ENCODE measurements at places on chromosomes 16 and 17. TPM values are rescaled to one million over a fixed set of nuclear protein-coding genes. Genes with fewer than 3 reads are reported as not detected.

GRCh38 chr17:42133461-42134041, 10.9 kb downstream of the HSPB9 start:
- no peak overlapping the region for H3K4me3 ChIP-seq
- no peaks in the 10 kb centered on the region for H3K27me3 ChIP-seq
- peaks cover 16% of the 10 kb centered on the region for H3K36me3 ChIP-seq
- no peak for DNase-seq

- H3K27me3 ChIP-seq, result no peaks in the 10 kb centered on the region
- no peaks in the 10 kb centered on the region for H3K36me3 ChIP-seq
- no peak overlapping the region for H3K4me3 ChIP-seq
- no peak for DNase-seq
- no peak overlapping the region for H3K27ac ChIP-seq
Measured at GRCh38 chr17:20952183-20952582, 90.6 kb downstream of the USP22 start.

DNA sequence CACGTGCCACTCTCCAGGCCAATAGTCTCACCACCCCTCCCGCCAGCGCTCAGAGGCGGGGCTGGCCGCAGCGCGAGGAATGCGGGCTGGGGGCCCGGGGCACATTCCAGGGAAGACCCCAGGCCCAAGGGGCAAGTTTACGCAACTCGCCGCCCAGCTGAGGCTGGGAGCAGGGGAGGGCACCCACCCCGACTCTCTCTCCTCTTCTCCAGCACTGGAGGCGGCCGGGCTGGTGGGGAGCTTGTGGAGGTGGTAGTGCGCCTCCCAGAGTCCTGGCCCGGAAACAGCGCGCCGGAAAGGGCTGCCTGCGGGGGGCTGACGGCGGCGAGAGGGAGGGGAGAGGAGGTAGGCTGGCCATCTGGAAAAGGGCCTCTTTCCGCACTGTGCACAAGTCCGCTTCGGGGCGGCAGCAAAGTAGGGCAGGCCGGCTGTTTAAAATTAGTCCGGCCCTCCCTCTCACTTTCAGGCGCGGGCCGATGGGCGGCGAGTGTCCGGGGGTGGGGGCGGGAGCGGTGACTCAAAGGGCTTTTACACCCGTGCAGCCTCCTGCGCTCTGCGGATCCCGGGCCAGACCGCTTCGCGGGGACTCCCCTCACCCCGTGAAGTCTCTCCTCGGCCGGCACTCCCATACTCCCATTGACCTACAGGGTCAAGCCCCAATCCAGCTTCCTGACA, 1.1 kb downstream of the FHOD1 start:
- peaks cover 13% of the 10 kb centered on the region for H3K27me3 ChIP-seq
- peaks cover 65% of the 10 kb centered on the region for H3K4me1 ChIP-seq
- peak; percentile 89 for DNase-seq
- peak overlapping the region; percentile 82 for H3K27ac ChIP-seq
- H3K4me3 ChIP-seq, result peak overlapping the region; percentile 44
- H3K36me3 ChIP-seq, result no peaks in the 10 kb centered on the region

The LSM12 gene
- total RNA-seq, result 33.8 TPM

The PRSS8 gene
- not detected for total RNA-seq

- no peak overlapping the region for H3K27ac ChIP-seq
- no peaks in the 10 kb centered on the region for H3K27me3 ChIP-seq
- DNase-seq, result no peak
- H3K36me3 ChIP-seq, result no peaks in the 10 kb centered on the region
Measured at GRCh38 chr16:47705266-47705665, 244.1 kb downstream of the PHKB start.

GRCh38 chr17:5580969-5581368, 3.3 kb downstream of the NLRP1 start:
- H3K4me3 ChIP-seq, result no peak overlapping the region
- peaks cover 14% of the 10 kb centered on the region for H3K4me1 ChIP-seq
- no peaks in the 10 kb centered on the region for H3K27me3 ChIP-seq

DNA sequence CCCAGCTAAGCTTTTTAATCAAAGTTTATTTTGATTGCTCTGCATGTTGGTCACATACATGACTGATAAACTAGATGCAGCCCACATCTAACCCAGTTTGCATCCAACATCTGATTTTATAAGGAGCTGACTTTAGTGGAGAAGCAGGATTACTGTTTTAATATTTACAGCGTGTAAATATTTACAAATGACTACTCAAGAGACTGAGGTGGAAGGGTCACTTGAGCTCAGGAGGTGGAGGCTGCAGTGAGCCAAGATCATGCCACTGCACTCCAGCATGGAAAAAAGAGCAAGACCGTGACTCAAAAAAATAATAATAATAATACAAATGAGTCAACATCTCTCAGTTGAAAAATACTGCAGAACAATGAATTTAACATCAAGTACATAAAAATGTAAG, 50.8 kb downstream of the PARN start:
- no peak for DNase-seq
- no peak overlapping the region for H3K27ac ChIP-seq
- H3K27me3 ChIP-seq, result no peaks in the 10 kb centered on the region
- no peaks in the 10 kb centered on the region for H3K4me1 ChIP-seq

DNA sequence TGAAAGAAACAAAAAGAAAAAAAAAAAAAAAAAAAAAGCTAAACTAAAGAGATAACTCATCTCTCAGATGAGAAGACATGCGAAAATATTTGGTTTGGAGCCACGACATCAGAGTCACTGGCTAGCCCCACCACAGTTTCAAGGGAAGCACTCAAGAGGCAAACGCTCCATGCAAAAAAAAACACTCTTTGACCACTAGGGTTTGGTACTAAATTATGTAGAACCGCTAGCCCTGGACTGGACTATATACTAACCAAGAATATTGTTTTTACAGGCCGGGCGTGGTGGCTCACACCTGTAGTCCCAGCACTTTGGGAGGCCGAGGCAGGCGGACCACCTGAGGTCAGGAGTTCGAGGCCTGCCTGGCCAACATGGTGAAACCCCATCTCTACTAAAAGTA, 37.3 kb downstream of the METTL16 start:
- no peaks in the 10 kb centered on the region for H3K27me3 ChIP-seq
- H3K36me3 ChIP-seq, result peaks cover 4% of the 10 kb centered on the region
- H3K4me3 ChIP-seq, result no peak overlapping the region
- no peak for DNase-seq
- H3K4me1 ChIP-seq, result no peaks in the 10 kb centered on the region

DNA sequence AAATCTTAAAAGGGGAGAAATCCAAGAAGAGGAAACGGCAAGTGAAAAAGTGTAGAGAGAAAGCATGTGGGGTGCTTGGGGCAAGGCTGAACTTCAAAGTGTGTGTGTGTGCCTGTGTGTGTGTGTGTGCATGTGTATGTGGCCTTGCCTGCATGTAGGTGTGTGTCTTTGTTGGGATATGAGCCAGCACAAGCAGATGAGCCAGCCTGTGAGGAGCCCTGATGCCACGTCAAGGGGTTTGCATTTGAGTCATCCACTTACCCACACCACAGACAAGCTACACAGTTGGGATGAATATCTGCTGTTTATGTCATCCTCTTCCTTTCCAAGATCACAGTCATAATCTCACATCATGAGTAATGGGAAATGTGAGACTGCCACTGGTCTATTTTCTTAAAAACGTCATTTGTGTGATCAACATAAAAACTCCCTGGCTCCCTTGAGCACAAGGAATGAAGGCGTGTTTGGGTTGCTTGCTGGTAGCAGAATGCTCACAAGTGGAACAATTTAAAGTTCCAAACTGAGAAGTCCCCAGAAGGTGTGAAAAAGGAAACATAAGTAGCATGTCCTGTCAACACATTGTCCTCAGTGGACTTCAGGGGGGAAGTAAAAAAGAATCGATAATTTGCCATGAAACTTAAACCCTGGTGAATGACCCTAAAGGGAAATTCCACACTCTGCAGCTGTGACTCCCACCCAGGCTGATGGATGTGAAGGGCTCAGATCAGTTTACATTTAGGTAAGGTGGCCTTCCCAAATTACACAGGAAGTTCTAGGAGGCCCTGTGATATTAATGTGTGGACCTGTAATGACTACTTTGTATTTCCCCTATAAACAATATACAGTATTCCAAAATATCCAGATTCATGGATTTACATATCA, 14.7 kb downstream of the KCTD19 start:
- no peaks in the 10 kb centered on the region for H3K4me1 ChIP-seq
- H3K36me3 ChIP-seq, result no peaks in the 10 kb centered on the region
- DNase-seq, result no peak
- H3K27ac ChIP-seq, result peak overlapping the region; percentile 51
- H3K27me3 ChIP-seq, result no peaks in the 10 kb centered on the region

- no peak for DNase-seq
- H3K4me1 ChIP-seq, result no peaks in the 10 kb centered on the region
- H3K27me3 ChIP-seq, result no peaks in the 10 kb centered on the region
- H3K36me3 ChIP-seq, result no peaks in the 10 kb centered on the region
- no peak overlapping the region for H3K27ac ChIP-seq
Measured at GRCh38 chr17:73271072-73271471, 9.4 kb upstream of the CPSF4L start.

DNA sequence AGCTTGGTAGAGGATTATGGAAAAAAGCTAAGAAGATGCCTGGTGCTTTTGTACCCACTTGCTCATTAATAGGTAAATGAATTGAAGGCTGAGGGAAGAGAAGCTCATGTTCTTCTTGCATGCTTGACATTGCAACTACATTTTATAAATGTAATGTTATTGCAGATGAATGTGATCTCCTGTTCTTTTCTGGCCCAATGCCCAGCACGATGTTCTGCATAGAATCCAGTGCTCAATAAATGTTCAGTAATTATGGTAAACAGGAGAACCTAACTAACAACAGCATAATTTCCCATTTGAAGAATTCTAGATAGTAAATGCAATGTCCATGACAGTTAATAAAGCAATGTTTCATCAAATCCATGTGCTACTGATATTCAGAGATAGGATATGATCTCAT, 638.2 kb upstream of the SOX9 start:
- H3K27ac ChIP-seq, result no peak overlapping the region
- H3K4me3 ChIP-seq, result no peak overlapping the region
- no peaks in the 10 kb centered on the region for H3K36me3 ChIP-seq

- no peak overlapping the region for H3K4me3 ChIP-seq
- H3K27ac ChIP-seq, result peak overlapping the region; percentile 87
- DNase-seq, result peak; percentile 88
- no peaks in the 10 kb centered on the region for H3K36me3 ChIP-seq
- no peaks in the 10 kb centered on the region for H3K4me1 ChIP-seq
Measured at GRCh38 chr17:78322858-78323455, 36.9 kb downstream of the SOCS3 start.

The FOXK2 gene
- total RNA-seq, result 34.9 TPM

DNA sequence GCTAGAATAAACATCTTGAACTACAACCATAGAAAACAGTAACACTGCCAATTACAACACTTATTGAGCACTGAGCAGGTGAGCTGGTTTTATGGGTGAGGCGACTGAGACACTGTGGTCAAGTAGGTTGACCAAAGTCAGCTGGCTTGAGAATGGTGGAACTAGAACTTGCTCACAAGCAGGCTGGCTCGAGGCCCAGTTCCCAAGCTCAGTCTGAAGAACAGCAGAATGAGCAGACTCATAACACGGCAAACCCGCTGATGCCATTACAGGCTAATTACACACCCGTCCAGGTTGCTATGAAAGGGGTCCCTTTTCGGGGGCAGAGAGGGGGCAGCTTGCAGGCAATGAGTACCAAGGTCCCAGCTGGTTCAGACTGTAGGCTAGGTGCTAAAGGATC, 6.5 kb downstream of the ZZEF1 start:
- no peaks in the 10 kb centered on the region for H3K27me3 ChIP-seq
- no peak overlapping the region for H3K4me3 ChIP-seq
- H3K4me1 ChIP-seq, result peaks cover 65% of the 10 kb centered on the region

- H3K27me3 ChIP-seq, result no peaks in the 10 kb centered on the region
- peak overlapping the region; percentile 81 for H3K27ac ChIP-seq
- no peak overlapping the region for H3K4me3 ChIP-seq
- no peaks in the 10 kb centered on the region for H3K36me3 ChIP-seq
Measured at GRCh38 chr16:21302454-21302853, 24.4 kb upstream of the CRYM start.

DNA sequence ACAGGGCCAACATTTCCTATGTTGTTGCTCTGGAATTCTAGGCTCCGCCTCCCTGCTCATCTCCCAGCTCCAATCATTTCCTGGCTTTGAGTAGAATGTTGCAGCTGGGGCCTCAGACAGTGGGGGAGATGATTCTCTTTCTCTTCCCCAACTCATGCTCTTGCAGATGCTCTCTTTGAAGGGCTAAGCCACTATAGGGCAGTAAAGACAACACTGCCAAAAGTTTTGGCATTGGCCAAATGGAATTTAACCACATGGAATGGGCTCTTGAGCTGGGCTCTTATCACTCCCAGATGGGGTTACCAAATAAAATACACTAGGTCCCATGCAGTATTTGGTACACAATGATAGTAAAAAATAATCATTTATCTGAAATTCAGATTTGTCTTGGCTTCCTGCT, 19.6 kb upstream of the EFCAB13 start:
- H3K27ac ChIP-seq, result peak overlapping the region; percentile 59
- no peaks in the 10 kb centered on the region for H3K27me3 ChIP-seq
- no peak for DNase-seq

- no peaks in the 10 kb centered on the region for H3K27me3 ChIP-seq
- H3K27ac ChIP-seq, result no peak overlapping the region
- H3K4me1 ChIP-seq, result peaks cover 21% of the 10 kb centered on the region
- DNase-seq, result no peak
- H3K4me3 ChIP-seq, result no peak overlapping the region
Measured at GRCh38 chr17:78763561-78763960, 18.5 kb downstream of the CYTH1 start.

The PRSS36 gene
- 3.5 TPM for total RNA-seq

- no peaks in the 10 kb centered on the region for H3K27me3 ChIP-seq
- no peak overlapping the region for H3K4me3 ChIP-seq
- no peaks in the 10 kb centered on the region for H3K36me3 ChIP-seq
- DNase-seq, result peak; percentile 75
Measured at GRCh38 chr17:64306850-64307463, 43.9 kb upstream of the TEX2 start.

DNA sequence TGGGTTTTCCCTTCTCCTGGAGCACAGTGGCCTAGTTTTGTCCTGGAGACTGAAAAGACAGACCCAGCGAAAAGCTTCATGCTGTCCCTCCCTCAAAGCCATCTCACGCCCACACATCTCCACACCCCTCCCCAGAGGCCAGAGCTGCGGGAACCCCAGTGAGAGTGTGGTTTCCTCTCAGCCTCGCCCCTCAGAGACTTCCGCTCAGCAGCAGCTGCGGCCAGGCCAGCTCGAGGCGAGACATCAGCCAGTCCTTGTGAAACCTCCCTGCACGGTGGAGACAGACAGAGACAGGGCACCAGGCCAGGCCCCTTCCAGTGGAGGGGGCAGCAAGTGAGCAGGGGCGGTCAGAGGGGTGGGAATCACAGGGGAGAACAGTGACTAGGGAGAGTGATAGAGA, 77.0 kb upstream of the TNRC6C start:
- H3K4me1 ChIP-seq, result no peaks in the 10 kb centered on the region
- H3K36me3 ChIP-seq, result no peaks in the 10 kb centered on the region
- H3K4me3 ChIP-seq, result no peak overlapping the region
- peak overlapping the region; percentile 18 for H3K27ac ChIP-seq
- no peaks in the 10 kb centered on the region for H3K27me3 ChIP-seq

The KRT40 gene
- total RNA-seq, result not detected
